ENCODE measurements at places on chromosomes 1 and 21.

- DNase-seq, result no peak
These were observed 6.7 kb downstream of the KNCN start for GRCh38 chr1:46544561-46545240.

DNA sequence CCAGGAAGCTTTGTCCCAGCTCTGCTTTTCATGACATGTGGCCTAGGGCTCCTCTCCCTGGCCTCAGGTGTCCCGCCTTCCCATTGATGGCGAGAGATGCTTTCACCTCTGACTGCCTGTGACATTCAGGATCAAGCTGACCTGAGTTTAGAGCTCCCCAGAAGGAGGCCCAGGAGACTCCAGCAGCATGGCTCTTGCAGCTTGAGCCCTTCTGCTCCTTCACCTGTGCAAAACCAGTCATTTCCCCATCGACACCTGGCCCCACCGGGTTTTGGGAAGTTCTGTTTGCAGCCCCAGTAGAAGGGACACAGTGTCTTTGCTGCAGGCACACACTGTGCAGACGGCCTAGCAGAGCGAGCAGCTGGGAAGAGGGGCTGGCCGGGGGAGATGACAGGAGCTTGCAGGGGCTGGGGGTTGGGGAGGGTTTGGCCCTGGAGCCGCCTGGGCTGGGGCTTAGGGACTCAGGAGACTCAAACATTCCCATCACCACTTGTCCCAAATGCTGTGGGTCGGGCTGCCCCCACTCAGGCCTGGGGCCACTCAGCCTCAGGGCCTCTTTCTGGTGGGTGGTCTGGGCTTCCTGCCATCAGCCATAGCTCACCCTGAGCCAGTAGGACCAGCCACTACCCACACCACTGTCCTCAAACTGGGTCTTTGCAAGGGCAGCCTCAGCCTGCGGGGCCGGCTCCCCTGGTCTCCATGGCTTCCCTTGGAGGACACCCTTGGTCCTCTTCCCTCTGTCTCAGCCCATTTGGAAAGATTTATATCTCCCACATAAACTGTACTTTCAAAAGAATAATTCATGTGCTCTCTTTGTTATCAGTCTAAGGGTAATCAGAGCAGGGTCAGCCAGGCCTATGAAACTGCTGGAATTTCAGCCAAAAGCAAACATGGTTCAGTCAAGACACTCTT is 3.8 kb upstream of the EDN2 start:
- no peak for DNase-seq

DNA sequence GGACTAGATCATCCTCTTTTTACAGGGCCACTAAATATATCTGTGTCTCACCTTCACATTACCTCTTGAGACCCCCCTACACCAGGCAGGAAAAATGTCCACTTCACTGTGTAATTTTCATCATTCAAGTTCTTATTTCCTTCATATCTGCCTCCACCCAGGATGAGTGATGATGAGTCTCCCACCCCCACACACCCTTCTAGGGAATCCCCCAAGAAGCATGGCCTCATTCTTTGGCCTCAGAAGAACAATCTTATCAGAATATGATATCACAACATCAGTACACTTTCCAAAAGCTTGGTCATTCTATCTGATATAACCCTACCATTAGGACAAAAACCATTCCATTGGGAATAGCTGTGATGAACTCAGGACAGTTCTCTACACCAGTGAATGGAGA is 170.3 kb upstream of the DUSP10 start:
- DNase-seq, result no peak

DNA sequence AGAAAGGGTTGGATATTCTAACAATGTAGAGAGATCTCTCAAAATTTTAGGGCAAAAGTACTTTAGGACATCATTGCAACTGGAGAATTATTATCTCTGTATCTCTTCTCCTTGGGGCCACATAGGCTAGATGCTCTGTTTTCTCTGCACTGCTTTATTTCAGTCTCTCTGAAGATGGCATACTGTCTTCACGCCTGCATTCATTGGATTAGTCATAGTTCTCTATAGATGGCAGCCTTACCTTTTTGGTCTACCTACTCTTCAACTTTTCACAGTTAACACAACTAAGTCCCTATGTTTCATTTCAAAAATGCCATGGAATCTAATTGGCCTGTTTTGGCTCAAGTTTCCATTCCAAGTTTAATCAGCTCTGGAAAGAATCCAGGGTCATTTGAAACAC is 1623.3 kb upstream of the B3GALT2 start:
- DNase-seq, result no peak

- DNase-seq, result no peak
These were observed 199.7 kb downstream of the GRIK3 start for GRCh38 chr1:36834586-36834985.

GRCh38 chr1:158112994-158113758 is 67.5 kb upstream of the CD1D start:
- DNase-seq, result peak; percentile 87

DNA sequence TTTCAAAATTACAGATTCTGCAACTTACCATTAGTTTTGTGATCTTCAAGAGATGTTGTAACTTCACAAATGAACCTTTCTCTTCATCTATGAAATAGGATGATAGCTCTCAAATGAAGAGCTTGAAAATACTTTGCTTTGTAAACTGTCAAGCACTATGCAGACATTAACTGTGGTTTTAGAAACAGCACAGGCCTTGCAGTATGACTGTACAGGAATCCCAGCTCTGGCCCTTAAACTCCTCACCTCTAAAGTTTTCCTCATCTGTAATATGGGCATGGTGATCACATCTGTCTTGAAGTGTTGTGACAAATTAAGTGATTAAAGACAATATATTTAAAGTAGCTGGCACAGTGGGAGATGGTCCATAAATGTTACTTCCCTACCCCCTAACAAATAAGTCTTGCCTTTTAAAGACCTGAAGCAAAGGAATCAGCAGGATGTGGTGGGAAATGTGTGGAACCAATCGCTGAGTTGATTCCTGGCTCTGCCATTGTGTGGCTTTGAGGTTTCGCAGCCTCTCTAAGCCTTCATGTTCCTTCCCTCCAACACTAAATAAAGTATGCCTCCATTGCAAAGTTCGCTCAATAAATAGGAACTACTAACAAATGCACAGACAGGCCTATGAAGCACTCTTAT is 5.5 kb upstream of the PTP4A2 start:
- DNase-seq, result no peak

GRCh38 chr1:212283741-212284140 is 1.5 kb upstream of the PPP2R5A start:
- no peak for DNase-seq

GRCh38 chr1:23897083-23897482 is 16.1 kb downstream of the CNR2 start:
- no peak for DNase-seq

- peak; percentile 64 for DNase-seq
These were observed 2.7 kb downstream of the CDC14A start for GRCh38 chr1:100354971-100355394.

DNA sequence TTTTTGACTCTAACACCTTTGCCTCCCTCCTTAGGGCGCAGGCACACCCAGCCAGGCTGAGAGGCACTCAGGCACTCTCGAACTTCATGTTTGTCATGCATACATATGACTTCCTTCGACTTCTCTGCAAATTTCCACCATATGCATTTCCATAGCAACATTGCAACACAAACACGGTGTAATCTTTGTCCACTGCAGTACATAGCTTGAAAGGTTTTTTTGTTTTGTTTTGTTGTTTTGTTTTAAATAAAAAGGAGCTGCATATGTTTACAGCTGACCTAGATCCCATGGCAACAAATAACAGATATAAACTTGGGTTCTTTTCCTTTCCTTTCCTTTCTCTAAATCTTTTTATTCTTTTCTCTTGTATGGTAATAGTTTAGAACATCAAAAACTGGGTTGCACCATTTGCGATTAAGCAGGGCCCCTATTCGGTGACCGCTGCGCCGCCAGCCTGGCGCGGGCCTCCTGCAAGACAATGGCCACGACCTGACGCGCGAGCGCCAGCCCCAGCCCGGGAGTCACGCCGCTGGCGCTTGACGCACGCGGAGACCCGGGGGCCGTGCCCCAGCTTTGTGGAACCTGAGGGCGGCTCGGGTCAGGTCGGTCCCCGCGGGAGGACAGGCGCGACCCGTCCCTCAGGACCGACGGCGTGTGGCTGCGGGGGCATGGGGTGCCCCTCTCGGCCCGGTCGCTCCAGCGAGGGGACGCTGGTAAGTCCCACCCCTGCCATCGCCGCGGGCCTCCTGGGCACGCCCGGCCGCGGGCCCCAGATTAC is 35.2 kb downstream of the CCN1 start:
- DNase-seq, result no peak
